MG63 (cell line): ENCODE measurements at places on chromosomes 7 and 10. TPM values are rescaled to one million over a fixed set of nuclear protein-coding genes. Genes with fewer than 3 reads are reported as not detected.

DNA sequence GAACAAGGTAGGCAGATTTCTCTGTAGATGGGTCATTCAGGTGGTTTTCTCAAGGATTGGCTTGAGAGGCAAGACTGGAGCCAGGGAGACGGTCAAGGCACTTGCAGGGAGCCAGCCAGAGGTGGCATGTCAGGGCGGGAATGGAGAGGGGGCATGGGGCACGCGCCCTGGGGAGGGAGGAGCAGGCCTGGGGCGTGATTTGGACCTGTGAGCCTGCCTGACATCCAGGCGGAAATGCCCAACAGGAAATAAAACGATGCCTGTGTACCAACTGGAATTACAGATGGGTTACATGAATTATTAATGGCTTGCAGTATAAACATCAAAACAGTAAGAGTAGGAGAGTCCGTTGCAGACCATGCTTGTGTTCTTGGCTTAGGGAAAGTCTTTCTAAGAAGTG is 8.6 kb upstream of the SUN1 start:
- DNase-seq = no peak

Gene RAPGEF5
- 0.30 and 1.2 TPM in 2 replicates for total RNA-seq

Gene CYP17A1
- not detected in 2 replicates for total RNA-seq

Gene ASB10
- not detected in 2 replicates for total RNA-seq

Gene LRRN3
- not detected in 2 replicates for total RNA-seq

Gene CALHM2
- not detected in 2 replicates for total RNA-seq

Gene HOXA10
- total RNA-seq = 18.0 and 26.7 TPM in 2 replicates

Gene KIN
- 13.0 and 34.8 TPM in 2 replicates for total RNA-seq

- DNase-seq = no peak
Measured at GRCh38 chr7:157898802-157899505, 562.1 kb downstream of the DNAJB6 start.

DNA sequence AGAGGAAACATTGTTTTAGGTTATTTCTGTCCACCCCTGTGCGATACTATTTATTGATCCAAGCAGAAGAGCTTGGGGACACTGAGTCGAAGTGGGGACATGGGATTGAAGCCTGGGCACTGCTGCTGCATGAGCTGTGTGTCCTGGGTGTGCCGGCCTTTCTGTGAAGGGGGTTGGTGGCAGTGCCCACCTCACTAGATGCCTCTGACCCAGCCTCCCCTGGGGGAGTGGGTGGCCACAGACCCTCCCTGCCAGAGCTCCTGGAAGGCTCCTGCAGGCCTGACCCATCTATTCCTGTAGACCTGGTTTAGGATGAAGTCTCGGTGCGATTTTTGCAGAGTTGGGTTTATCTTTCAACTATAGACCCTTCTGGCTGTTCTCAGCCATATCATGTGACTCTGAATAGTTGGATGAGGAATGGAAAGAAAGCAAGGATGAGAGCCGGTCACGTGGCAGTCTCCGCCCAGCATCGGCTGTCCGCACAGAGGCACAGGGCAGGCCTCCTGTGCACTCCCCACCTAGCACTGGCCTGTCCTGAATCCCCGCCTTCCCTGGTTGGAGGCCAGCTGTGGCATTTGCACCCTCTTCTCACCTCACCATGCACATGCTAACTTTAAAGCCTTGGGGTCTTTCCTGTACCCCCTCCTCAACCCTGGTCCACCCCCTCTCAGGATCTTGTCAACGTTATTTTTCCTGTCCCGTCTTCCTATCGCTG is 17.6 kb upstream of the SH2D4B start:
- no peak for DNase-seq

Gene LGI1
- not detected in 2 replicates for total RNA-seq

Gene CALHM1
- total RNA-seq = not detected in 2 replicates

DNA sequence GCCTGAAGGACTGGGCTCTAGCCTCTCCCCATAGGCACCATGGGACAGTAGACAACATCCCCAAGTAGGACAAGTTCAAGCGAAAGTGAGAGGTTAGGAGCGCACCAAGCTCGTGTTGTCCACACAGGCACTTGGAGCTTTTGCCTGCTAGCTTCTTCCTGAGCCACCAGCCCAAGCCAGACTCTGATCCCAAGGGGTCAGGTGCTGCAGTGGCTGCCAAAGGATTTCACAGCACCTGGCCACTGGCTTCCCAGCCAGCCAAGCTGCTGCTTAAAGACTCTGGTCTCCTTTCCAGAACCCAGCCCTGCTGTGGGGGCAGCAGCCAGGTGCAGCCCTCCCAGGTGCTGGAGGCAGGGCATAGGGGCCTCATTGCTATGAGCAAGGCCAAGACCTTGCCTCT is 33.0 kb upstream of the UNC5B start:
- DNase-seq = no peak

GRCh38 chr10:14556285-14556956 is 218.3 kb downstream of the FAM107B start:
- no peak for DNase-seq

DNA sequence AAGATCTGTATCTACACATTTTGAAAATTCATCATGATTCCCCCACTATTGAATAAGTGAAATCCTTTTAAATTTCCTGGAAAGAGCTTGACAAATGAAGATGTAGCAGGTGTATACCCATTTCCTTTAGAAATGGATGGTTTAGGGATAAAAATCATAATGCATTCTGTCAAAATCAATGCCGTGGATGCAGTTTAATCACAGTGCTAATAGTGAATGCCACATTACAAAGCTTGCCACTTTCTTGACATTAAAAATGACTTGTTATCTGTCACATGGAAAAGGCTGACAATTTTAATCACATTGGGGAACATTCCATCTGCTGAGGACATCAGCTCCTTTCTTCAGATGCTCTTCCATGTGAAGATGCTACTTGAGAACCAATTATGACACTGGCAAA is 229.6 kb downstream of the GPAM start:
- DNase-seq = no peak

DNA sequence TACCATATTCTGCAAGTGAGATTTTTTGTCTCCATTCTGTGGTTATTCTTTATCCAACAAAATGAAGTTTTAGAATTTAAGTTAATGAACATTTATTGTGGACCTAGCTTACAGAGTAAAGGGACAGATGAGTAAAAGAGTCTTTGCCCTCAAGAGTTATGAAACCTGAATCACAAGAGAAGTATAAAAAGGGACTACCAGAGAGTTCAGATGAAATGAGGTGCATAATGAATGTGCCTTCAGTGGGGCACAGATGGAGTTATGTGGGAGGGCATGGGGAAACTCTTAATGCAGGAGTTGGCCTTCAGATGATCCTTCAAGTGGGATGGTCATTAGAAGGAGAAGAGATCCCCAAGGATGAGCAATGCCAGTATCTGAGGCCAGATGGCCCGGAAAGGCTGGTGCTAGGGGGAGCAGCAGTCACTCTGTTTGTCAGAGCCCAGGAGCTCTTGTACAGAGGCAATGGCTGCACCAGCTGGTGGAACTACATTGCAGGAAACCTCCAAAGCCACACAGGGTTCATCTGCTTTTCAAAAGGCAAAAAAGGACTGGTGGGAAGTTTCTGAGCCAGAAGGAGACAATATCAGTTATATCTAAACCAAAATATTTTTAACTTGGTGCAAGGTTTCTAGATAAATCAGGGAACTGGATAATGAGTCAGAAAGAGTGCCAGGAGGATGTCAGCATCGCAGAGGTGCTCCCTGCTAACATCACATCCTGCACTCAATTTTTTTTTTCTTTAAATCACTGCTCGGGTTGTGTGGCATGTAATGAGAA is 162.0 kb downstream of the KLF6 start:
- DNase-seq = no peak

DNA sequence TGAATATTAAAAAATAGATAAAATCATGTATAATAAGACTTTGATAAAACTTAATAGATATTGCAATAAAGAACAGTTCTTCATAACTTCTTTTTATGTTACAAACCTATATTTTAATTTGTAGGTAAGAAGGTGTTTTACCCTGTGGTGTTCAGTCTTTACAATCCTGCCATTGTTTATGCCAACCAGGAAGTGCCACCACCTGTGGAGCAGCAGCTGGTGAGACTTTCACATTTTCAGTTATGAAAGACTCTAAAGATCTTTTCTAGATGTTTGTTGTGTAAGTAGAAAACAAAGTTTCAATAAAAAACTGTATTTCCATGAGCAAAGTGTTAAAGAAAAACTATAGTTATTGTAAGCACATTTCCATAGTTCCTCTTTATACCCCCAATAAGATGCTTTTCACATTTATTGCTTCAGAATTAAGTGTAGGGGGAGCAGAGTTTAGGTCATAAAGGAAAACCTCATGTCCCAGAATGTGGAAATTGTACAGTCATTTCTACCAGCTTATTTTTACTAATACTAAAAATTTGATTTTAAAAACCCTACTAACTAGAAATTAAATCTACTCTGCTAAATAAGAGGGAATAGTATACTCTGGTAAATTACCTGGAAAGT is 28.7 kb downstream of the CSGALNACT2 start:
- no peak for DNase-seq

DNA sequence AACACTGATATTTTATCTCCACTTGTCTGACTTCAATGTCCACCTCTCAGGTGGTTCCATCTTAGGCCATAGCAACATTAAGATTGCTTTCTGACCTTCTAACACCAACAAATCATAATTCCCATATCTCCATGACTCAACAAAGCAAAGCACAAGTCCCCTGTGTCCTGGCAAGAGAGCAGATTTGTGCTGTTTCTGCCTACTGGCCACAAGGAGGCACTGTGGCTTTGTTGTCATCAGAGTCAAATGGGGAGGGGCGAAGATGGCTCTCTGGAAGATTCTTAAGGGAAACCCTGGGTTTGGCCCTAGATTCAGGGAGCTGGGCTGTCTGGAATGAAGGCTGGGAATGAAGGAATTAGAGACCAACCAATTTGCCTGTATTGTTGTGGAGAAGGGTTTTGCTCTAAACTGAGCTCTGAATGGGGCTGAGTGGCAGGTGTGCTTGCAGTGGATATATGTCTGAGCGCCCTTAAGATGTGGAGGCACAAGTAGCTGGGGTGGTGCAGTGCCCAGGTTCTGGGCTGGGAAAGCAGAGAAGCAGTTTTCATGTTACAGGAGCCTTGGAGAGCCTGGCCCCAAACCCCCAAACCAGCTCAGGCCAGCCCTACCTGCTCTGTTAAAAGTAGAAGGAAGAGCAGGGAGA is 154.8 kb upstream of the PRSS58 start:
- peak; percentile 41 for DNase-seq

DNA sequence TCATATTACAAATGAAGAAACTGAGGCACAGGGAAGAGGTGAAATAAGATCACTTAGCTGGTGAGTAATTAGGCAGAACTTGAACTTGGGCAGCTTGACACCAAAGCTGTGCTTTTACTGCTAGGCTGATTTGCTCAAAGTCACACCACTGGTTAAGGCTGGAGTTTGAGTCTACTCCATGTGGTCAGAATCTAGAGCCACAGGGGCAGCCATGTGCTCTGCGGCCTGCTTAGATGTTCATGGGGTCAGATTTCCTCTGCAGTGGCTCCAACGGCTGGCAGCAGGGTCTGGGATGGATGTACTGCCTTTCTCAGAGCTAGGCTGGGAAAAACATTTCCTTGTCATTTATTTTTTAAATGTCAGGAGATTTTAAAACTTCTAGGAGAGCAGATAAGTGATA is 417.5 kb downstream of the KCNMA1 start:
- DNase-seq = no peak

GRCh38 chr10:3750006-3750816 is 34.8 kb downstream of the KLF6 start:
- no peak for DNase-seq

Gene PAX4
- not detected in 2 replicates for total RNA-seq

DNA sequence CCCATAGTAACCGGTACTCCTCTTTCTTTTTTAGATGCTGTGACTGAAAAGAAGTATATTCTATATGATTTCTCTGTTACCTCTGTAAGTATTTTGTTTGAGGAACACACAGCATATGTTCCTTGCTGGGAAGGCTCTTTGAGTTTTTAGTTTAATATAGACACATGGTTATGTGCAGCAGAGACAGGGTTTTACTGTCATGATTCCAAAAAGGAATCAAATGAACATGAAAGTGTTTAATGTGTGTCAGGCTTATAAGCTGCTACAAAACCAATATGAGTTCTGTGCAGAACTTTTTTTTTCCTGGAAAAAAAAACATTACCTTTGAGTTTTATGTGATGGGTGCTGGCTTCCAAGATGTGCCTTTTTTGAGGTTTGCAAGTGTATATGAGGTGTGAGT is 50.4 kb downstream of the MGAM2 start:
- DNase-seq = no peak

- DNase-seq = no peak
Measured at GRCh38 chr7:12557282-12557681, 13.2 kb upstream of the SCIN start.

DNA sequence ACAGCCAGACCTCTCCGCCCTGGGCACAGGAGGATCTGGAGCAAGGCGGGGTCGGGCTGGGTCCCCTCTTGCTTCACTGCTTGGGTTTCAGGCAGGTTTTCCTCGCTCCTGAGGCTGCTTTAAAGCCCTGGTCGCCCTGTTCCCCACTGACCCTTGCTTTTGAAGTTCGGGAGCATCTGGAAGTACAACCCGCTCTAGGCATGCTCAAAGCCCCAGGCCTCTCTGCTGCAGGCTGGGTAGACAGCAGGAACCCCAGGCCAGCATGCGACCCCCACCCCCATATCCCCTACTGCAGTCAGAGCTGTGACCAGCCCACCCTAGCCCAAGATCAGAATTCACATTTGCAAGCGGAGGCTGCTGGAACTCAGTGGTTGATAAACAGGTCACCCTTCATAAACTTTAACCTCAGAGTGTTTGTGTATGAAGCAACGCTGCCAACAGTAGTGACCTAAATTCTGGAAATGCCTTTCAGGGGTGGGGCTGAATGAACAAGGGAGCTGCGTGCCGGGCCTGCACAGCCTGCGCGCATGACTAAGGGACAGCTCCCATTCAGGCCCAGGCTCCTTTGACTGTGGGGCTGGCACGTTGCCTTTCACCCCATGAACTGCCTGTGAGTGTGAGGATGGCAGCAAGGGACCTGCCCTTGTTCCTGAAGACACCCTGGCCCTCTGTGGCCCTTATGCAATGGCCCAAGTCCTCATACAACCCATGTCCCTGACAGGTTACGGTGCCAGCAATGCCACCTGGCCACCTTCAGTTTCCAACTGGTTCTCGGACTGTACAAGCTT is 52.5 kb downstream of the PROSER2 start:
- DNase-seq = peak; percentile 97

GRCh38 chr10:77332256-77332655 is 305.4 kb downstream of the KCNMA1 start:
- DNase-seq = no peak

- DNase-seq = no peak
Measured at GRCh38 chr7:156665101-156665500, 24.5 kb downstream of the RNF32 start.

Gene CCDC172
- total RNA-seq = not detected in 2 replicates

GRCh38 chr10:1365540-1366321 is 309.5 kb downstream of the WDR37 start:
- no peak for DNase-seq

DNA sequence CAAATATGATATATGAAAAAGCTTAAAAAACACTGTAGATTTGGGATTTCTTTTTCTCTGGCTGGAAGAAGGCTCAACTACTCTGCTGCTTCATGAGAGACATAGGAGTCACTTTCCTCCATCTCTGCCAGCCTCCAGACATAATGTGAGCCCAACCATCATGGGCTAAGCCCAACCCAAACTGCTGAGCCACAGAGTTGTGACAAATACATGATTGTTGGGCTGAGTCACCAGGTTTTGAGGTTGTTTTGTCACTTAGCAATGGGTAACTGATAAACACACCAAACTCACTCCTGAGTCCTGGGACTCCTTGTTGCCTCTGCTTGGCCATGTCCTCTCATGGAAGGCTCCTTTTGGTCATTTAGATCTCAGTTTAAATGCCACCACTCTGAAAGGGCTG is 381.8 kb upstream of the FZD8 start:
- peak; percentile 46 for DNase-seq

GRCh38 chr7:75928568-75928914 is 13.6 kb downstream of the POR start:
- DNase-seq = no peak

GRCh38 chr10:94673614-94674321 is 9.8 kb upstream of the CYP2C18 start:
- no peak for DNase-seq
